ENCODE measurements at places on chromosomes 16 and 17.

DNA sequence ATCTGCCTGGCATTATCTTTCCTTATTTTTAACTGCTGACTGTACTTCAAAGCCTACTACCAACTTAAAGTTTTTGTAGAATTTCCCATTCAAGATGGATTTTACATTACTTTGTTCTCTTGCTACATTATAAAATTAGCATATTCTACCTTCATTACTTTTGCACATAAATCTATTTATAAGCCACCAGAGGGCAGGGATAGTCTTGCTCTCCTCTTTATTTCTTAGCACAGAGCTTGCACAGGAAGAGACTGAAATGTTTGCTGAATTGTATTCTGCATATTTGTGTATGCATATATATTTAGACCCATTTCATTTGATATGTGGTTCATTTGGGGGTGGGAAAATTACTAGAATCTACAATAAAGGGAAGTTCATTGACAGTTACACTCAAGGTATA is 108.0 kb downstream of the SKAP1 start:
- DNase-seq, result no peak

DNA sequence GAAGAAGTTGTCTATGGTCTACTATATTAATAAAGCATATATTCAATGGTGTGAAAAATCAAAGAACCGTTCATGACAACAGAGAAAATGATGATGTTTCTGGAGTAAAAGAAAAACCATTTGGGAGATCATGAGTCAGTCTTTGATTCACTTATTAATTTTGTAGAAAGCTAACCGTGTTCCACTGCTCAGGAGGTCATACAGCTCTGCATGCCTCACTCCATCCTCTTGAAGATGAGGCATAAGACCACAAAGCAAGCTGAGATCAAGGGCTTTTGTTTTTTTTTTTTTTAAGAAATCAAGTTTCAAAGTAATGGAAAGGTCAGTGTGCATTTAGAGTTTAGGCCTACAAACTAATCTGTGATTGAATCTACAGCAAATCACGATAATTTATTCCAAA is 206.4 kb downstream of the CEP112 start:
- no peak for DNase-seq

- no peak for DNase-seq
These were observed 112.1 kb upstream of the MYOCD start for GRCh38 chr17:12553625-12554024.

DNA sequence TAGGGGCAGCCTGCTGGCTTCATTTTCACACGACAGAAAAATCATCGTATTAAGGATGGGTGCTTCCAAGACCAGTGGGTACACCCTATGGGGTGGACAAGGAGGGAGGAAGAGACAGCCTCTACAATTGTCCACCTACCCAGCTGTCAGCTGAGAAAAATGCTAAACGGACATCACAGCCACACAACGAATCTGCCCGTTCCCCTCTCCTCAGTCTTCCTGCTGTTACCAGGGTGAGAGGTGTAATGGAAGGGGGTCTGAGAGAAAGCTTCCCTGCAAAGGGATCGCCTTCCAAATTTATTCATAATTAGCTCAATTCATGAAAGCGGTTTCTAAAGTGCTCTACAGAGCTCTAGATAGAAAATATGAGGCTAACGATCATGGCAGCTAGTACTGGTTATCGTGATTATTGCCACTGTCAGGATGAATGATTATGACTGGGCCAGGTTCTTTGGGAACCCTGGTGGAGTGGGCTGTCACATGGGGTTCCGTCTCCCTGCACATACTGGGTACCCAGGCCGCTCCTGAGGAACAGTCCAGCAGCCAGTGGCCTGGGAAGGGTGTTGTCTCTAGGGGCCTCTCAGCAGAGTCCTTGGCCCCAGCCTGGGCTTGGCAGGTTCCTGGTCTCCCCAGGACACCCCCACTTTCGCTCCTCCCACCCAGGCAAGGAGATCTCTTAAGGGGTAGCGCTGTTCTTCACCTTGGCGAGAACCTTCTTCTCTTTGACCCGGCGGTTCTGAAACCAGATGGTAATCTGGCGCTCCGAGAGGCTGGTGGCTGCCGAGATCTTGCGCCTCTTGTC is 2.2 kb downstream of the HOXB13 start:
- DNase-seq, result no peak

- no peak for DNase-seq
These were observed 98.7 kb downstream of the UTP18 start for GRCh38 chr17:51359055-51359454.

All from activated CD8-positive, alpha-beta memory T cell treated with anti-CD3 and anti-CD28 coated beads for 4 hours (primary cell).